ENCODE measurements at places on chromosomes 13 and 19.

DNA sequence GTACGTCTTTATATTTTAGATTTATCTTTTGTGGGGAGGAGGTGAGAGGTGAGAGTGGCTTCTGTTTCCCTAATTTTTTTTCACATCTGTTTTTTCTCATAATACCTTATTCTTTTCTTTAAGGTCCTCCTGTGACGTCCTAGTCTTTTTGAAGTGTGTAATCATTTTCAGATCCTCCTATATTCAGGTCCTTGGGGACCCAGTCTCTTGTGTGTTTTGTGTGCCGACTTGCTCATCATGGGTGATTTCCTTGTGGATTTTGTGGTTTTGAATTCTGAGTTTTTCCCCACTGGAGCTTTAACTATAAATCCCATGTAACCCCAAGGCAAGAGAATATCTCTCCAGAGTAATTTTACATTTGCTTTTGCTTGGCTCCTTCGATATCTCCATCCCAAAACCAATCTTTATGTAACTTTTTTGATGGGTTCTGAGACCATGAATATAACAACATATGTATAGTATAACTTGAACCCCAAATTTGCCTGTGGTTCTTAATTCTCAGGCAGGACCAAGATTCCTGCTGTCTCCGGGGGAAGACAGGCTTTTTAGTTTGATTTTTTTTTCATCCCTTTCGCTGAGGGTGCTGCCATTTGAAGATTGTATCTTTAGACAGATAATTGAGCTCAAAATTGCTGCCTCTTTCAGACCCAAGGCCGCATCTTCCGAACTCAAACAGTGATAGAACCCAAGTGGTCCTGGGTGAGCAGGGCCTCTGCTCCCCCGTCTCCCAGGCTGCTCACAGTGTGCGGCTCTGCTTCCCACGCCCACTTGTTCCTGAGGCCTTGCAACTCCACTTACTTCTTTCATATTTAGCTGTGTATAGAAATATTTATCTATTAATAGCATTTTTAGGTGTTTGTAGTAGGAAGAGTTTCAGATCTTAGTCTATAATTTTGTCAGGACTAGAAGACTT lies 59.1 kb upstream of the GPR183 start:
- DNase-seq: no peak

- no peak for DNase-seq
Measured at GRCh38 chr13:100403675-100404074, 184.9 kb downstream of the GGACT start.

DNA sequence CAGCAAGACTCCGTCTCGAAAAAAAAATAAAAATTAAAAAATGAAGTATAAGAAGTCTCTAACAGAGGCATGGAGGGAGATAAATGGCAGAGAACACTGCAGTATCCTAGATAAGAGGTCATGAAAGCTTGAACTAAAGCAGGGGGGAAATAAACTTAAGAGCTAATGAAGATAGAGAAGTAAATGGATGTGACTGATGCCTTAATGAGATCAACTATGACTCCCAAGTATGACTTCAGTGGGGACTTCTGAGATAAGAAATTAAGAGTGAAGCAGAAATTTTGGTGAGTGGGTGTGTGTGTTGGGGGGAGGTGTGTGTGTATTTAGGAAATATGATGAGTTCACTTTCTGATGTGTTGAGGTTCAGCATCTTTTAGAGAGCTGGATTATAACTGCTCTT lies 55.1 kb downstream of the DIAPH3 start:
- no peak for DNase-seq

- no peak for DNase-seq
Measured at GRCh38 chr13:98826146-98826545, 73.7 kb upstream of the SLC15A1 start.

DNA sequence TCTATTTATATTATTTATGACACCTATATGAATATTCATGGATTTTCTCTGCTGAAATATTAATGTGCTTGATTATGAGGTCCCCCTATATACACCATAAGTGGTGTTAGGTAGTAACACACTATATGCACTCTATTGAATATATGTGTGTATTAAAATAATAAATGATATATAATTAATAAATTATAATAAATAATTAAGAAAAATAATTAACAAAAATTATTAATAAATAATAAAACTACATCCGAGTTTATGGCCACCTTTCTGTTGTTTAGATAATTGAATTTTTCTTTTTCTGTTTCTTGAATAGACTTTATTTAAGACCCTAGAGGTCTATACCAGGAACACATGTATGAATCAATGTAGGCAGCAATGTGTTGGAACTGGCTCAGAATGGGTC lies 20.9 kb upstream of the ARHGEF18 start:
- DNase-seq: no peak

GRCh38 chr19:33288666-33289065 lies 13.7 kb downstream of the CEBPA start:
- DNase-seq: no peak

Data from ELF-1 (cell line).